Vagina (tissue), 2 donors: ENCODE measurements at places on chromosomes 11 and 22.

GRCh38 chr22:38965614-38966379, 8.4 kb downstream of the APOBEC3A start:
- DNase-seq = no peak

DNA sequence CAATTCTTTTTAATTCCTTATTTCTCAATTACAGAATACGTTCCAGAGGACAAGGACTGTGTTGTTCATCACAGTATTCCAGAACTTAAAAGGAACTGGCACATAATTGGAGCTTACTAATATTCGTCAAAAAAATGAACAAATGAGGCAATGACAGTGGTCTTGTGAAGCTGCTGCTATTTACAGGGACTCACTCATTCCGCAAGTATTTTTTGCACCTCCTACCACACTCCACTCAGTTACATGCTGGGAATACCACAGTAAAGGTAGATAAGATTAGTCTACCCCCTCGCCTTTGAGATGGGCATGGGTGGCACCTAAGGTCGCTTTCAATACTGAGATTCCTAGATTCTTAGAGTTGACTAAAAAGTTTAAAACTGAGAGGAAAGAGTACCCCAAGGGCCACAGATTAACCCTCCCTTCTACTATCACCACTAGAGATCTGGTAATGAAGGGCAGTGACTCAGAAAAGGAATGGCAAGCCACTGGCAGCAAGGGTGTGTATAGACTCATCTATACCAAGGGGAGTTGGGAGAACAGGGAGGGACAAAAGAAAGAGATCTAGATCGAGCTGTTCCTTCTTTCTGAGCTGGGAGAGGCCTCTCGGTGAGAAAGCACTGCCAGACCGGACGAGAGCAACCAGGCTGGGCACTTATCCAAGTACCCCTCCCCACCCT, 85.0 kb downstream of the RPL27A start:
- DNase-seq = no peak

GRCh38 chr11:60485987-60486386, 6.6 kb upstream of the MS4A12 start:
- no peak for DNase-seq

- no peak for DNase-seq
These were observed 104.3 kb upstream of the SYT13 start for GRCh38 chr11:45390407-45390806.

DNA sequence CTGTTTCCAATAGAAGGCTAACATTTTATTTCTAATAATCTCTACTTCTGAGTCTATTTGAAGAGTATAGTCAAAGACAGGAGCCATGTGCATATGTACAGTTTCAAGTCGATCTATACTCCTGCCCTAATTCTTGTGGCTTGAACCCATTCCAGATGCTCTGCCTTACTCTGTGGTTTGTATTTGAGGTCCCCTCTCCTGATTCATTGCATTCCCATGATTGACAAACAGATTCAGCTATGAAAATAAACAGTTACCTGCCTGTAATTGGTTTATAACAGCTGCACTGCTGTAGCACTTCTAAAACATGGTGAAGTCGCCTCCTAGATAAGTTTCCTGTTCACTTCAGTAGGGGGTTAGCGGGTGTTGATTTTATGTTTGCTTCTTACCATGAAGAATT, 138.7 kb downstream of the SOX6 start:
- DNase-seq = no peak

- DNase-seq = no peak
These were observed 58.6 kb downstream of the BRD1 start for GRCh38 chr22:49768951-49769690.

- no peak for DNase-seq
These were observed 24.6 kb downstream of the SULT4A1 start for GRCh38 chr22:43837666-43838065.

DNA sequence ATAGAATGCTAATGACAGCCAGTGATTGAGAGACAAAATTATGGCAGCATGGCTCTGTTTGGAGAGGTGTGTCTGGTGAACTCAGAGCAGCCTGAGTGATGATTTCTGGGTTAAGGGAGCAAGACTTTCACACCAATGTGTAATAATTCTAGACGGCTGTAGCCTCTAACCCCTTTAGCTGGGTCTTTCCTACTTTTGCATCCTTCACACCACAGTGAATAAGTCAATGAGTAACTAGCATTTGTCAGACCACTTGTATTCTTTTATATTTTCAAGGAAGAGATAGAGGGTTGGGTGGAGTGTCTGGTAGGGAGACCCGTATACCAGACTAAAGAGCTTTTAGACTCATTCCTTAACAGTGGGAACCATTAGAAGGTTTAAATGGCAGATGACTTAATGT, 50.4 kb downstream of the ATXN10 start:
- DNase-seq = no peak

GRCh38 chr11:59680287-59681154, 11.7 kb upstream of the PATL1 start:
- no peak for DNase-seq

DNA sequence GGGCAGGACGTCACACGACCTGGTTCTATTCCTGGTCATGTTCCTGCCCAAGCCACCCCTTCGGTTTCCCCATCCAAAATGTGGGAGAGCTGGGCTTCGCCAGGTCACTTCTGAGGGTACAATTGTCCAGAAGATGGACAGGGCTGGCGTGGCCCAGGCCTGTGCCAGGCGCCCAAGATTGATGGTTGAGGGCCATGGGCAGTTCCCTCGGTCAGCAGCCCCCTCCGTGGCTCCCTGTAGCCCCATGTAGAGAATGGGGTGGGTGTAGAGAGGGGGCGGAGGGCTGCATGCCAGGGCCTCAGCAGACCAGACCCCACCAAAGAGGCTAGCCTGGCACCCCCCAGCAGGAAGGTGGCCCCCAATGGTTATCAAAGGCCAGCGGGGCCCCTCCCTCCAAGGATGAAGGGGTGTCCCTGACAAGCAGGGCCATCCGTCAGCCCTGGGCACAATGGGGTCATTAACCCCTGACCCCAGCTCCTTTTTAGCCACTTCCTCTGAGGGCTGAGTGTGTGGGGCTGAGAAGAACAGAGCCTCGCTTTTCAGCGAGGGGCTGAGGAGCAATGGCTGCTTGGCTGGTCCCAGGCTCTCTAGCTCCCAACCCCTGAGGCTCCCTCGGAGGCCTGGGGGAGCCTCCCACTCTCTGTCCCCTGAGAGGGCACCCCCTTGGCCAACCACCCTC, 11.0 kb upstream of the PICK1 start:
- DNase-seq = no peak

DNA sequence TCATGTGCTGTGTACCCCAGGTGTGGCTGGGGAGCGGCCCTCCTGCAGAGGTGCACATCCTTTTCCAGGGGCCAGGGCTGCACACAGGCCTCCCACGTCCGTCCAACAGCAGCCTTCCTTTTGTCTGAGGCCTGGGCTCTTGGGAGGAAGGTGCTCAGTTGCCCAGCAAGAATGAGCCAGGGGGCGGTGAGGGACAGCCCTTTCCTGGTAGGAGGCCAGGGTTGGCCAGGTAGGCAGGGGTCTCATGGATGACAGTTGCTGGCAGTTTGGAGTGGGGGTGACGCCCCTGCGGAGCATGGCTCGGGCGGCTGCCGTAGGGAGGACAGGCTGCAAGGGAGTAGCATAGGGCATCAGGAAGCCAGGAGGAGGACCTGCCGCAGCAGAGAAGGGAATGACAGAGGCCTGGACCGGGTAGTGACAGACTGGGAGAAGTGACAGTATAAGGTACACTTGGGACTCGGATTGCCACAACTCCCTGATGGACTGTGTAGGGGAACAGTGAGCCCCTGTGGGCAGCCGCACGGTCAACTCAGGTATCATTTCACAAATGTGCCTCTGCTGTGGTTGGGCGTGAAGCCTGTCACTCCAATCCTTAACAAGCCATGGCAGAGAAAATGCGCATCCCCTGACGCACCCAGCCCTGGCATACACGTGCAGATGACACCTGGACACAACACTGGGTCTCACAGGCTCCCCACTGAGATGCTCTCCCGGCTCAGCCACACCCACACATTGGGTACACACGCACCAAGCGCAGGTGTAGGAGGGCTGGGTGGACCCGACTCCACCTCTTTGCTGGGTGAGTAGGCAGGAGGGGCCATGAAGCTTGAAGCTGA, 79.7 kb downstream of the DGCR2 start:
- DNase-seq = no peak

GRCh38 chr11:76551400-76551799, 106.6 kb downstream of the EMSY start:
- no peak for DNase-seq

- no peak for DNase-seq
These were observed 46.9 kb downstream of the DKK3 start for GRCh38 chr11:11961399-11962028.

- DNase-seq = no peak
These were observed 189.3 kb downstream of the CHST1 start for GRCh38 chr11:45476126-45476525.

- no peak for DNase-seq
These were observed 89.3 kb downstream of the PRR5L start for GRCh38 chr11:36385121-36385970.

DNA sequence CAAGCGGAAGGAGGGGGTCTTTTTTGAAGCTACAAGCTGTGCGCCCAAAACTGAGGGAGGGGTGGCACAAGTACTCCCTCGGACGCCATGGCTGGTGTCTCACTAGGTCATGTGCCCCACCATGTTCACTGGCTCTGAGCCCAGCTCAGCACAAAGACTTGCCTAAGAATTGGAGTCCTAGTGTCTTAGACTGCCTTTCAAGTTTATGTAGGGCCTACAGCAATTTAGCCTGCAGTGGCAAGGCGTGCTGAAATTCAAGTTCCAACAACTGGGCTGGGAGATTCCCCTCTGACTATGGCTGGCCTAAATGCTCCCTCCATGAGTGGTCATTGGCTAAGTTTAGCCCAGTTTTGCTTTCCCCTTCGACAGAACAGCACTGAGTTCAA, 27.3 kb downstream of the FCHSD2 start:
- DNase-seq = no peak

- no peak for DNase-seq
These were observed 47.0 kb upstream of the ALKBH3 start for GRCh38 chr11:43833657-43834073.

- DNase-seq = no peak
These were observed 13.4 kb downstream of the TNKS1BP1 start for GRCh38 chr11:57311109-57311936.

DNA sequence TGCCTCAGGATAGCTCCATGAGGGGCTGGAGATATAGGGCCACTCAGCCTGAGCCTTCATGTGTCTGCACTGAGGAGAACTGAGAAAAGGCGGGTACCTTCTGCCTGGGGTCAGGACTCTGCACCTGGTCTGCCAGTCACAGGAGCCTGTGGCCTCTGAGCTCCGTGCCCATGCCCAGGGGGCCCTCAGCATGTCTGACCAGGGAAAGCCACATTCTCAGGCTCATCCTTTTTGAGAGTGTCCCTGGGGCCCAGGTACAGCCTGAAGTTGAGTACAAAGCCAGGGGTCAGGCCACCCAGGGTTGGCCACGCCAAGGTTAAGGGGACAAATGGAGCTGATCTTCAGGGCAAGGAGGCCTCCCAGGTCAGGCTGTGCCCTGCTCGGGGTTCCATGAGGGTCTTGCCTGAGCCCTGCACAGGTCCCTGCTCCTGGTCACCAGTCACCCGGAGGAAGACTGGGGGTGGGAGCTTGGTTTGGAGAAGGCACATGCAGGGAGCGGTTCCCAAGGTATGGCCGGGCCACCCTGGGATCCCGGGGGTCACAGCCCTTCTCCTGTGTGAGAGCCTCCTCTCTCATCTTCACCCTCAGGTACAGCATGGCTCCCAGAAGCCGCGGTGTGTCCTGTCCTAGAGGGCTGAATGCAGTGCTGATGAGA, 6.0 kb downstream of the DENND6B start:
- no peak for DNase-seq

DNA sequence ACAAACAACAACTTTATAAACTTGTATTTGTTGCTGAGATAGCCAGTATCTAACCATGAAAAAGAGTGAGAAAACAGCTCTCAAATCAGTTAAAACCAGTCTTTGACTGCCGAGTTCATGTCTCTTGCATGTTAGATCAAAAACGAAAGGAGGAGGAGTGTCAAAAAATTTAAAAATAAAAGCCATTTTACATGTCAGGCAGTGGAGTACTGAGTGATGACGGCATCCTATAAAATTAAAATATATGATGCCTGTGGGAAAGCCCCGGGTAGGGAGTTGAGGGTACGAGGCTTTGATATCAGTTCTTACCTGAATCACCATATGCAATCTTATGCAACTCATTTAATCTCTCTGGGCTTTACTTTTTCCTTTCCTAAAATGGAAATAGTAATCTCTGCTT, 117.3 kb downstream of the ETS1 start:
- DNase-seq = no peak

GRCh38 chr22:42711895-42712837, 8.5 kb downstream of the A4GALT start:
- no peak for DNase-seq

- DNase-seq = no peak
These were observed 15.5 kb upstream of the RAPSN start for GRCh38 chr11:47464483-47464882.

- no peak for DNase-seq
These were observed 63.1 kb downstream of the PIWIL4 start for GRCh38 chr11:94630221-94630620.

DNA sequence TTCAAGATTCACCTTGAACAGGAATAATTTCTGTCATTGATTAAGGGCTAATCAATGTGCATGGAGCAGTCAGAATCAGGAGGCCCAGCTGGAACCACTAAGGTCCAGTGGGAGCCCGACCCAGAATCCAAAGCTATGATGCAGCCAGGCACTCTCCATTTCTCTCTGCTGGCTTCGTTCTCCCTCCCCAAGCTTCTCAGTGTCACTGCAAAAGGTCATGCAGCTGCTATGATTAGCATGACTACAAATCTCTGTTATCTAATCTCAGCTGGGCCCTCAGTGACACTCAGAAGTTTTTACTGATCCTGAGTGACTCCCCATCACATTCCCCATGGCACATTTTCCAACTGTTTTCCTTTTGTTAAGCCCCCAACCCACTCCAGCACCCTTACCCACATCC, 31.1 kb upstream of the PRSS23 start:
- no peak for DNase-seq

DNA sequence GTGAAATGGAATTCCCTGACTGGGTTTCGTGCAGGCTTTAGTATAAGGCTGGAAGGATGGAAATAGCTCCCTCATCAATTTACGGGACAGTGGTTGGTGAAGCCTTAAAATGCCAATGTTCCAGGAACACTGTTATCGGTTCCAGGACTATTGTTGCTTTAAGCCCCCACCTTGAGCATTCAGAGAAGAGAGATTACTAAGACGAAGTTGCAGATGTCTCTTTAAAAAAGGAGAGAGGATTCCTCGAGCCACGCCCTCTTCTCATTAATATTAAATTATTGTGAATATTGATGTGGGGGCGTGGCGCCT, 195 bp upstream of the CREB3L1 start:
- no peak for DNase-seq

DNA sequence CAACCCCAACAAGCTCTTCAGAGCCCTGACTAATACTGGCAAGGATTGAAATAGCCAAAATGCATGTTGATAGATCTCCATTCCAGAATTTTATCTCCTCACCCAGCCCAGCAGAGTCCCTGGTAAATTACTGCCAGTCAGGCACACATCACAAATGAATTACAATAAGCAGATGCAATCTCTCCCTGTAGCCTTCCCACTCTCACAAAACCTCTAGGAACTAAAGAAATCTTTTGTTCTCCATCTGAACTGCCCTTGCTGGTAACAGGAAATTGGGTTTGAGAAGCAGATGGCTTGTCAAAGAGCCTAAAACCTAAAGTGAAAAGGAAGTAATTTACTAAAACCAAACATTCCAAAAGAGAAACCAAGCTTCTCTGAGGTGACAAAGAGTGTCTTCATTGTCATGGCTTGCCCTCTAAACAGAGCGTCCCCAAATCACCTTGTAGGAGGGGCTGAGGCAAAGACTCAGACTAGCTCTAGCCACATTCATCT, 59.5 kb downstream of the FAM168A start:
- no peak for DNase-seq
